Spinal cord (tissue), 10 donors: ENCODE measurements at places on chromosomes 16 and 17.

GRCh38 chr16:2270588-2271470, 2.9 kb upstream of the RNPS1 start:
- DNase-seq = no peak

GRCh38 chr17:78502611-78503148, 74.5 kb downstream of the DNAH17 start:
- no peak for DNase-seq

- DNase-seq = no peak
Observed at GRCh38 chr17:79372470-79373238, 238.2 kb downstream of the RBFOX3 start.

DNA sequence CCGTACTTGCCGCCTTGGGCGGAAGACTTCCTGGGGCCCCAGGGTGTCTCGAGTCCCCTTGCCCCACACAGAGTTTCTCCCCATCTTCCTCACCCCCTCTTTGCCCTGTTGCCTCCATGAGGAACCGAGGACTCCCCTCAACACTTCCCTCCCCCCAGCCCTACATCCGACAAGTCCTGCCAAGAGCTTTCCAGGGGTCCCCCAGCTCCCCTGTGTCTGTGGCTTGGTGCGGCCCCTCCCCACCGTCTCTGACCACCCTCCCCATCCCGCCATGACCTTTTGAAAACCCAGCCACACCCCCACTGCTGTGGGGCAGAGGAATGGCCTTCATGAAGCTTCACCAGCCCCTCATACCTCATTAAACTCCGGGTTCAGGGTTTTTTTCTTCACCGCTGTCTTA, 11.4 kb downstream of the SCGB1C2 start:
- no peak for DNase-seq

GRCh38 chr16:68013440-68013839, 2.3 kb downstream of the DPEP2NB start:
- no peak for DNase-seq

DNA sequence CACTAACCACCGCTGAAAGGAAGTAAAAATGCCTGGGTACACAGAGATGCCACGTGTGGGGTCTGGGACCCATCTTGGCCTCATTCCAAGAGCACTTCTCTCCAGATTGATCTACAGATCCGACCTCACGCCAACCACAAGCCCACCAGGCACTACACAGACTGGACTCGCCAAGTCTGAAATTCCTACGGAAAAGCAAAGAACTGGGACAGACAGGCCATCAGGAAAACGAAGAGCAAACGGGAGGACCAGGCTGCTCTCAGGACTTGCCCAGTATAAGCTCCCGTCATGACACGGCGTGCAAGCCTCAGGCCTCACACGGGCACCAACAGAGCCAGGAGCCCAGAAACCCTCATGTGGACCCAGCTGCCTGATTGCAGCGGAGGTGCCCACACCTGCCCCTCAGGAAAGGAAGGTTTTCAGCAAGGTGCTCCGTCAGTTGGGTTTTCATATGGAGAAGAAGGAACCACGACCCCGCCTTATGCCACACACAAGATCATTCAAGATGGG, 20.1 kb upstream of the C16orf95 start:
- no peak for DNase-seq

DNA sequence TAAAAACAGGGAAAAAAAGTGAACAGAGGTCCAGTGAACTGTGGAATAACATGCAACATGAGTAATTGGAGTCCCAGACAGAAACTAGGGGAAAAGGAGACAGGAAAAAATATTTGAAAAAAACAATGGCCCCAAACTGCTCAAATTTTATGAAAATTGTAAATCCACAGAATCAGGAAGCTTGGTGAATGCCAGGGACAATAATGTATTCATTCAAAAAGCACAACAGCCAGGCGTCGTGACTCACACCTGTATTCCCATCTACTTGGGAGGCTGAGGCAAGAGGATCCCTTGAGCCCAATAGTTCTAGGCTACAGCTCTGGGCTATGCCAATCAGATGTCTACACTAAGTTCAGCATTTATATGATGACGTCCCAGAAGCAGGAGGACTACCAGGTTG, 23.7 kb downstream of the NCOR1 start:
- DNase-seq = no peak

DNA sequence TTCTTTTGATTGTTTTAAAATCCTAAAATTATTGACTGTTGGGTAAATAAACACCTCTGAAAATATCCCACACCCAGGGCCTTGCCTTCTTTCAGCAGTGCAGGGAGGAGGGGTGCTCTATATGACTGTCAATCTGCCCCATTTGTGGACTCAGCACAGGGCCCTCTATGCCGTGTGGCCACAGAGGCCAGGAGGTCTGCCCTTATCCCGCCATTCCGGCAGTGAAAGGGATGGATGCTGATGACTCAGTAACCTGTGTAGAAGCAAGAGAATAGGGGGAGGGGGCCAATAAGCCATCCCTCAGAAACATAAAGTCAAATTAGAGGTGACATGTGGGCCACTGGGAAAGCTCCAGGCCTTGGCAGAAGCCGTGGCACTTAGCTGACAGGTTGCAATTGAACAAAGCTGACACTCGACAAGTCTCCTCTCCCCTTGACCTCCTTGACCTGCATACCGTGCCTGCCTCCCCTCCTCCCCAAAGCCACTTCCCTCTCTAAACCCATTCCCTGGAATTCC, 281.4 kb upstream of the DYNLRB2 start:
- no peak for DNase-seq

- peak; percentile 90 for DNase-seq
Observed at GRCh38 chr16:55678161-55678821, 22.5 kb downstream of the SLC6A2 start.

- DNase-seq = no peak
Observed at GRCh38 chr16:81860287-81861266, 81.5 kb downstream of the PLCG2 start.

GRCh38 chr17:58932956-58933355, 173.7 kb downstream of the TRIM37 start:
- no peak for DNase-seq

- DNase-seq = no peak
Observed at GRCh38 chr16:12016291-12016947, 39.9 kb downstream of the SNX29 start.
